MG63 (cell line): ENCODE measurements at places on chromosomes 16 and 17. TPM values are rescaled to one million over a fixed set of nuclear protein-coding genes. Genes with fewer than 3 reads are reported as not detected.

DNA sequence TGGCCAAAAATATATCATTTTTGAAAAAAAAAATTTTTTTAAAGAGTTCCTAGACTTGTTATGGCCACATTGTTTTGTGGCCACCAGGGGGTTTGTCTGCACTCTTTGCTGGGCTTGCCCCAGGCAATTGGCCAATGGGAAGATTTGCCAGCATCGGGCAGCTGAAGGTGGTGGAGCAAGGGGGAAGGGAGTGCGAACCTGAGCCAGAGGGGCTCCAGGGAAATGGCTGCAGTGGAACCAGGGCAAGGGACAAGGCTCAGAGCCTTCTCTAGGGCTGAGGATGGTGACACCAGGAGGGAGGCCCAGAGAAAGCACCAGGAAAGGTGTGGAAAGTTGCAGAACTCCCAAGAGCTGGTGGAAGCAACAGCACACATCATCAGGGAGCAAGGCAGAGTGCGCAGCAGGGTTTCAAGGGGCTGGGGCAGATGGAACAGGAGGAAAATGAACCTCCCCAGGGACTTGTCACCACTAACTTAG, 15.5 kb upstream of the CMIP start:
- DNase-seq, result peak; percentile 59

GRCh38 chr16:57318240-57318970, 33.9 kb upstream of the PLLP start:
- no peak for DNase-seq

DNA sequence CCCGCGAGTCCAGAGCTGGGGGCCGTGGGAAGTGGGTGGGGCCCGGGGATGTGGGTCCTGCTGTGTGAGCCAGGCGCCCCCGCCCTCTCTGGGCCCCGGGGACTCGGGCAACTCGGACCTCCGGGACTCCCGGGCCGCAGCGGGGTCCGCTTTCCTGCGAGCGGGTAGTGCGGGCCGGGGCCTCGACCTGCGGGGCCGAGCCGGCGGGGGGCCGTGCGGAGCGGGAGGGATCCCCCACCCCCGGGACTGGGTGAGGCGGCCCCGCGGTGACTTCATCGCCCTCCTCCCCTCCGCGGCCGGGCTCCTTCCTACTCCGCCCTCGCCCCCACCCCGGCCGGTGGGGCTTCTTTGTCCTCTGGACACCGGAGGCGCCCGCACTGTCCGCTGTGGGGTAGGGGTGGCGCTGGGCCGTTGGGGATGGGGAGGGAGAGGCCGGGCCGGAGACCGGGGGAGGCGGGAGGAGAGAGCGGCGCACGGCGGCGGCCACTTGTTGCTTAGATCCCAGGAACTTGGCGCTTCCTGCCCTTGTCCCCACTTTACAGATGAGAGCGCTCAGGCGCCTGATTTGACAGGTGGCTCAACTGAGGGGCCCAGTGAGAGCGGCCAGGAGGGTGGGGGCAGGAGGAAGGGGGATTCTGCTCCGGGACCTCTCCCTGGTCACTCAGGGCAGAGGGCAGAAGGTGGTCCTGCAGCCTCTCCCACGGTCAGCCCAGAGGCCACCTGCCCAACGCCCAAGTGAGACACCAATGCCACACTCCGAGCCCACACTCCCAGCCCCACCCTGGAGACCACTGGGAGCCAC, 874 bp downstream of the CMTM3 start:
- DNase-seq, result peak; percentile 59

- no peak for DNase-seq
Measured at GRCh38 chr16:51114382-51114781, 36.7 kb downstream of the SALL1 start.

- no peak for DNase-seq
Measured at GRCh38 chr17:72711521-72712310, 380.8 kb downstream of the SLC39A11 start.

GALR2 gene
- total RNA-seq, result not detected in 2 replicates
